ENCODE measurements at places on chromosomes 1 and 21.

- no peak overlapping the region for H3K27ac ChIP-seq
- H3K36me3 ChIP-seq, result no peaks in the 10 kb centered on the region
- H3K4me3 ChIP-seq, result no peak overlapping the region
- H3K27me3 ChIP-seq, result no peaks in the 10 kb centered on the region
- no peaks in the 10 kb centered on the region for H3K4me1 ChIP-seq
Measured at GRCh38 chr1:32580348-32581017, 41.3 kb downstream of the ZBTB8A start.

DNA sequence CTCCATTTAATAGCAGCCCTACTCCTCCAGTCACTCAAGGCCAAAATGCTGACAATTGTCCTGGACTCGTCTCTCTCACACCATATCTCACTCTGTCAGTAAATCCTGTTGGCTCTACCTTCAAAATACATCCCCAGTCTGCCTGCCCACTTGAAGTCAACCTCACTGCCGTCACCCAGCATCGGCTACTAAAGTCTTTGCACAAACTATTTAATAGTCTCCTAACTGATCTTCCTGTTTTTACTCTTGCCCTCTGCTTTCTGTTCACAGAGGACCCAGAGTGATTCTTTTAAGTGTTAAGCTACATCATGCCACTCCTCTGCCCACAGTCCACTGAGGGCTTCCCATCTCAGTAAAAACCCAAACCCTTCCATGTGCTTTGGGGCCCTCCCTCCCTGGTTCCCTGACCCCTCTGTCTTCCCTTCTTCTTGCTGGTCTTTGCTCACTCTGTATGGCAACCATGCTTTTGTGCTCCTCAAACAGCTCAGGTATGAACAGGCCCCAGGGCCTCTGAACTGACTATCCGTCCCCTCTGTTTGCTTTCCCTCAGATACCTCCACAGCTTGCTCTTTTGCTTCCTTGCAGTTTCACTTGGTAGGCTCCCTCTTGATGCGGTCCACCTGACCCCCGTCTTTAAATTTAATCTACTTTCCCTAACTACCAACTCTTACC lies 19.0 kb downstream of the RNASEL start:
- H3K4me3 ChIP-seq, result no peak overlapping the region
- DNase-seq, result no peak
- H3K27ac ChIP-seq, result no peak overlapping the region
- H3K4me1 ChIP-seq, result no peaks in the 10 kb centered on the region
- no peaks in the 10 kb centered on the region for H3K36me3 ChIP-seq

DNA sequence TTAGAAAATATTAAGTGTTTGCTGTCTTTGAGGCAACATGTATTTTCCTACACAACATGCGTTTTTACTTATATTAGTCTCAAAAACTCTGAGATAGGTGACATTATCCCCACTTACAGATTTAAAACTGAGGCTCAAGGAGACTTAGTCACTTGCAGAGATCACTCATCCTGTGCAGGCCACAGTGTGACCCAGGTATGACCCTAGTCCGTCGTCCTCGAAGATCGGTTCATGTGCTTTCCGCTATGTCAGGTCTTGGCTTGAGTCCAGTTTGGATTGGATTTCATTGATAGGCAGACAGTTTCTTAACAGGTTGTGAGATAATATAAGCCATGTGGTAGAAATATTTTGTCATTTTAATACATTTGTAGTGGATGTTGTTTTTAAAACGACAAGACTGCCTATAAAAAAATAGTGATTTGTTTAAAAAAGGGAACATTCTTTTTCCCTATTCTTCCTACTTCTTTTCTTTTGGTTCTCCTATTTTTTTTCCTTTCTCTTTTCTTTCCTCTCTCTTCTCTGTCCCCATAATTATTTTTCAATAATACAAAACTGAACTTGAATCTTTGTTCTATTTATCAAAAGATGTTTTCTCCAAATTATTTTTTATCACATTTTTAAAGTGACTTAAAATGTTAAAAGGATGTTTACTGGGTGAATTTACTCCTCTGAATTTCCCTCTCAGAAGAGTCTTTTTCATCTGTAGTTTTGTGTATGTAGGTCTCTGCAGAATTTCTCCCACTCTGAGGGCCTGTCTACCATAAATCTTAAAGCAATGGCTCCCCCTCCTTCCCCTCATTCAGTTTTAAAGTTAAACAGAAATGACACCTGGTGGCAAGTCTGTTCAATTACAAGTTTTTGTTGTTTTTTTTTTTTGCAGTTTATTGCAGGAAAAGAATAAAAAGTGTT lies 81.8 kb downstream of the PHTF1 start:
- no peaks in the 10 kb centered on the region for H3K4me1 ChIP-seq
- no peak overlapping the region for H3K4me3 ChIP-seq
- no peak for DNase-seq
- H3K36me3 ChIP-seq, result no peaks in the 10 kb centered on the region
- H3K27ac ChIP-seq, result no peak overlapping the region

- H3K36me3 ChIP-seq, result no peaks in the 10 kb centered on the region
- DNase-seq, result no peak
- peak overlapping the region; percentile 65 for H3K4me3 ChIP-seq
Measured at GRCh38 chr1:235503403-235504121, 690 bp downstream of the B3GALNT2 start.

DNA sequence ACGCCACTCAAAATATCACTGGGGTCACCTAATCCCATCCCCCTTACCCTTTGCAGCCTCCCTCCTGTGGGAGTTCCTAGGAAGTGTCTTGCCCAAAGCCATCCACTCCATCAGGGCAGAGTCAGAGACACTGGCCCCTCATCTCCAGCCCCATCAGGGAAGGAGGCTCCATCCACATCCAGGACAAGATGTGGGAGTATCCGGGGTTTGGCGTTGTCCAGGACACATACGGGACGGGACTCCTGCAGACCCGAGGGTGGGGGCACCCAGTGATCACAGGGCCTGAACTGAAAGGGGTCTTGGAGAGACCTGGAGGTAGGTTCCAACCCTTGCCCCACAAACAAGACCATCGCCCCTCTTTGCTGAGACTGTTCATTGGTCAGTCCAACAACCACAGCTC lies 348.2 kb downstream of the MATN1 start:
- no peaks in the 10 kb centered on the region for H3K36me3 ChIP-seq
- no peak overlapping the region for H3K27ac ChIP-seq
- no peak overlapping the region for H3K4me3 ChIP-seq
- no peak for DNase-seq
- H3K27me3 ChIP-seq, result no peaks in the 10 kb centered on the region

- H3K27ac ChIP-seq, result no peak overlapping the region
- H3K4me3 ChIP-seq, result no peak overlapping the region
- DNase-seq, result no peak
Measured at GRCh38 chr1:221511797-221512196, 230.1 kb downstream of the DUSP10 start.

DNA sequence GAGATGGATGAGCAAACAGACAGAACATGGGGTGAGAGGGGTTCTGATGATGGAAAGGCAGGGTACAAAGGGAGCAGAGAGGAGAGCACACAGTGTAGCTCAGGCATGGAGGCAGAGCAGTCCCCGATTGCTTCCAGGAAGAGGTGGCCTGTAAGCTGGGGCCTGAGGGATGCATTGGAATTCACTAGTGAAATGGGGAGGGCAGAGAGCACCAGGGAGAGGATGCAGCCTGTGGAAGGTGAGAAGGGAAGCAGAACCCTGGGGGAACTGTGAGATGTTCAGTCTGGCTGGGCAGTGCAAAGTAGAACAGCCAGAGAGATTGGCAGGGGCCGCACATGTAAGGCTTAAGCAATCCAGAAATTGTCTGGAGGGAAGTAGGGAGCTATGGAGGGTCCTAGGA lies 12.2 kb downstream of the ZNF362 start:
- no peaks in the 10 kb centered on the region for H3K27me3 ChIP-seq
- H3K27ac ChIP-seq, result no peak overlapping the region
- no peaks in the 10 kb centered on the region for H3K36me3 ChIP-seq
- H3K4me1 ChIP-seq, result no peaks in the 10 kb centered on the region
- DNase-seq, result no peak

DNA sequence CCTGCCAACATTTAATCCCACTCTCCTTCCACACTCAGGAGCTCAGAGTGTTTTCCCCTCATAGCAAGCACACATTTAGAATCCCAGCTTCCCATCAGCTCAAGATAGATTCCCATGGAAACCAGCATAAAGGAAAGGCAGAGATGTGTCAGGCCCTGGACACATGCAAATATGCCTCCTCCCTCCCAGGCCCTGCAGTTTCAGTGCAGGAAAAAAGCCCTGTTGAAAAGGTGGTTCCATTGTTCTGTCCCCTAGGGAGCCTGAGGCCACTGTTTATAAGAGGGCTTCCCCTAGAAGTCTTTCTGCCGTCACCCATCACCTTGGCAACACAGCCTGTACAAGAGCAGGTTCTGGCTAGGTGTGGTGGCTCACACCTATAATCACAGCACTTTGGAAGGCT lies 3.6 kb downstream of the CACNA1S start:
- H3K27me3 ChIP-seq, result no peaks in the 10 kb centered on the region
- no peak for DNase-seq
- no peak overlapping the region for H3K27ac ChIP-seq
- H3K36me3 ChIP-seq, result no peaks in the 10 kb centered on the region

DNA sequence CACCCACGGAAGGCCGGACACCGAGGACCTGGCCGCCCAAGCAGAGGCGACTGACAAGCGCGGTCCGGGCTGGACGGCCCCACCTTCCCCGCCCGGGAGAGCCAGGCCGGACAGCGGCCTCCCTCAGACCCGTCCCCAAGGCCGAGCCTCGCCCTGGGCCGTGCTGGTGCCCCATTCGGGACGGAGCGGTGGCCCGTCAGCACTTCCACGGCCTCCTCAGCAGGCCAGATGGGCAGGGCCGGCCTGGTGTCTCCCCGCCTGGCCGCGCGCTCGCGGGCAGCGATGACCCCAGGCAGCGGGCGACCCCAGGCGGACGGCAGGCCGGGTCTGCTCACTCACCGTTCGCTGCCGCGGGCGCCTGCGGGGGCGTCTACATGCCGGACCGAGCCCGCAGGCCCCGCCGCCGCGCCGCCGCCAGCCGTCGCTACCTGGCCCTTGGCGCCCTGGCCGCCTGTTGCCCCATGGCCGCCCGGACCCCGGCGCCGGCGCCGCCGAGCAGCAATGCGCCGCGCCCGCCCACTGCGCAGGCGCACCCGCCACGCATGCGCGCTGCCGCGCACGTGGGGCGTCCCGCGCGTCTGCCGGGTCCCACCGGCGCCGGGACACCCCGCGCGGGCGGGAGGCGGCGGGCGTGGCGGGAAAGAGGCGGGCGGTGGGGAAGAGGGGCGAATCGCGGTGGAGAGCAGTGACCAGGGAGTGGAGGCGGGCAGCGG lies at the start of gene NADK:
Gene NADK (minus strand): TSS at position 521 of the 713 bp plus-strand sequence. CDS start 13,064 bp downstream, outside the sequence.
- DNase-seq, result no peak
- H3K4me3 ChIP-seq, result peak within 1 kb of the TSS; percentile 87

DNA sequence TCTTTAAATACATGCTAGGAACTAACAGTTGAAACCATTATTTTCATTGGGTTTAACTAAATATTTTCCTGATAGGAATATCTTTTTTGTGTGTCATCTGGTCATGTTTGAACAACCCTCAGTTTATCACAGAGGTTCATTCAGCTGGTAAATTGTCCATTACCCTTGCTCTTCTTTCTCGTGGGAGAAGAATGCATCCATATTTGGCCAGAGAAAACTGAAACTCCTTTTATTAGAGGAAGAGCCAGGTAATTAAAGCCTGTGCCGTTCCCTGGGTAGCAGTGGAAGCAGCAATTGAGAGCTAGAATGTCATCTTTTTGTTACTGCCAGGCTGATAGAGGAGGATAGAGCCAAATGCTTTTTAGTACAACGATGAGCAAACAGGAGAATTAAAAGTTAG lies 587.2 kb upstream of the ZRANB2 start:
- H3K27me3 ChIP-seq, result no peaks in the 10 kb centered on the region
- DNase-seq, result no peak
- H3K36me3 ChIP-seq, result no peaks in the 10 kb centered on the region
- H3K4me3 ChIP-seq, result no peak overlapping the region
- H3K4me1 ChIP-seq, result no peaks in the 10 kb centered on the region
- H3K27ac ChIP-seq, result no peak overlapping the region

GRCh38 chr1:2378441-2378851 lies 12.9 kb downstream of the MORN1 start:
- DNase-seq, result no peak
- H3K4me3 ChIP-seq, result no peak overlapping the region
- H3K36me3 ChIP-seq, result no peaks in the 10 kb centered on the region
- no peaks in the 10 kb centered on the region for H3K4me1 ChIP-seq
- H3K27ac ChIP-seq, result no peak overlapping the region

DNA sequence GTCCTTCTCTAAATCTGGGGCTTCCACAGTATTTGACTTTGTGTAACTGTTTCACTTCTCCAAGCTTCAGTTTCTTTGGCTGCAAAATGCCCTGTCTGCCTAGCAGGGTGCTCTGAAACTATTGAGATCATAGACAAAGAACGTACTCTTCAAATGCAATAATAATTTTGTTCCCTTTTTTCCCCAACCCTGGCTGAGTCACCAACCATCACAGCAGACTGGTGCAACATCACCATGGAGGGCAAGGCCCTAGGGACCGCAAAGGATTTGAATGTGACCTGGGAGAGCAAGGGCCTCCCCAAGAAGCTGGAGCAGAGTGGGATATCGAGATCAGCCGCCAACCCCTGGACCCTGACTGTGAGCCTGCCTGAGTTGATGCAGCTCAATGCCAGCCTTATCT lies 115.0 kb downstream of the FCRL5 start:
- H3K4me3 ChIP-seq, result no peak overlapping the region
- no peak for DNase-seq
- H3K27ac ChIP-seq, result no peak overlapping the region
- no peaks in the 10 kb centered on the region for H3K4me1 ChIP-seq
- no peaks in the 10 kb centered on the region for H3K27me3 ChIP-seq
- H3K36me3 ChIP-seq, result no peaks in the 10 kb centered on the region

- H3K36me3 ChIP-seq, result no peaks in the 10 kb centered on the region
- no peaks in the 10 kb centered on the region for H3K4me1 ChIP-seq
- H3K4me3 ChIP-seq, result no peak overlapping the region
- H3K27ac ChIP-seq, result no peak overlapping the region
- DNase-seq, result no peak
- no peaks in the 10 kb centered on the region for H3K27me3 ChIP-seq
Measured at GRCh38 chr1:119471566-119471965, 35.4 kb upstream of the HSD3B1 start.

GRCh38 chr21:41216486-41216885 lies 48.5 kb downstream of the BACE2 start:
- H3K4me1 ChIP-seq, result 0 out of 2 replicates have a peak, but pooled peaks cover 1% of the 10 kb centered on the region
- H3K36me3 ChIP-seq, result no peaks in the 10 kb centered on the region
- no peak for DNase-seq

GRCh38 chr1:225559326-225559725 lies 93.6 kb downstream of the ENAH start:
- H3K27me3 ChIP-seq, result no peaks in the 10 kb centered on the region
- no peak overlapping the region for H3K4me3 ChIP-seq
- no peaks in the 10 kb centered on the region for H3K4me1 ChIP-seq
- no peak for DNase-seq
- no peaks in the 10 kb centered on the region for H3K36me3 ChIP-seq
- no peak overlapping the region for H3K27ac ChIP-seq

GRCh38 chr1:216926720-216927510 lies 203.7 kb upstream of the ESRRG start:
- no peak overlapping the region for H3K4me3 ChIP-seq
- H3K36me3 ChIP-seq, result no peaks in the 10 kb centered on the region
- no peak overlapping the region for H3K27ac ChIP-seq
- H3K4me1 ChIP-seq, result peaks cover 3% of the 10 kb centered on the region
- H3K27me3 ChIP-seq, result no peaks in the 10 kb centered on the region

All from iPS DF 6.9 (cell line).